ENCODE measurements at places on chromosomes 7 and 10.

GRCh38 chr7:140540136-140540777 lies 61.0 kb upstream of the MKRN1 start:
- no peak for DNase-seq

DNA sequence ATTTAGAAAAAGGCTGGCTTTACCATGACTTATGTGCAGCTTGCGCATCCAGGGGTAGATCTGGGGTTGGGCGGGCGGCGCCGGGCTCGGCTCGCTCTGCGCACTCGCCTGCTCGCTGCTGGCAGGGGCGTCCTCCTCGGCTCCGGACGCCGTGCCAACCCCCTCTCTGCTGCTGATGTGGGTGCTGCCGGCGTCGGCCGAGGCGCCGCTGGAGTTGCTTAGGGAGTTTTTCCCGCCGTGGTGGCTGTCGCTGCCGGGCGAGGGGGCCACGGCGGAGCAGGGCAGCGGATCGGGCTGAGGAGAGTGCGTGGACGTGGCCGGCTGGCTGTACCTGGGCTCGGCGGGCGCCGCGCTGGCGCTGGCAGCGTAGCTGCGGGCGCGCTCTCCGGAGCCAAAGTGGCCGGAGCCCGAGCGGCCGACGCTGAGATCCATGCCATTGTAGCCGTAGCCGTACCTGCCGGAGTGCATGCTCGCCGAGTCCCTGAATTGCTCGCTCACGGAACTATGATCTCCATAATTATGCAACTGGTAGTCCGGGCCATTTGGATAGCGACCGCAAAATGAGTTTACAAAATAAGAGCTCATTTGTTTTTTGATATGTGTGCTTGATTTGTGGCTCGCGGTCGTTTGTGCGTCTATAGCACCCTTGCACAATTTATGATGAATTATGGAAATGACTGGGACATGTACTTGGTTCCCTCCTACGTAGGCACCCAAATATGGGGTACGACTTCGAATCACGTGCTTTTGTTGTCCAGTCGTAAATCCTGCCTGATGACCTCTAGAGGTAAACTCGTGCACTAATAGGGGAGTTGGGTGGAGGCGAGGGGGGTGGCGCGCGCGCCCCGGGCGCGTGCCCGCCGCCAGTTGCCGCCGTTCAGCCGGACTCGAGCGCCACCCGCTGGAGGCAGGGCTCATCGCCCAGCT lies at the start of gene HOXA5:
Gene HOXA5 (minus strand): TSS at position 659 of the 927 bp plus-strand sequence. CDS start 74 bp downstream, at position 585.
- no peak for DNase-seq

DNA sequence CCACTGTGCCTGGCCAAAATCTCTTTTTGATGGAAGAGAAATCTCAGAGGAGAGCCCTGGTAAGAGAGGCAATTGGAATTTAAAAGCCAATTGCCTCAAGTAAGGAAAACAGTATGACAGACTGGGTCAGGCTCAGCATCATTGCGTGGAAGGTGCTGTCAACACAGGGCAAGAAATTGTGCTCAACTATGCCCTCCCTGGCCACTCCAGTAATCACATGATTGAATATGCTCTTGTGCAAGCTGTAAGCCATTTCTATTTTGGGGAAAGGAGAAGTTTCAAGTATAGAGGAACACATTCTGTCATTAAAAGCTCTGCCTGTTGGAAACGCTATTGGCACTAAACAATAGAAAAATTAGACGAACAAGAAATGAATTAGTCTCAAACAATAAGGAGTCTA lies 1127.7 kb downstream of the REEP3 start:
- no peak for DNase-seq

DNA sequence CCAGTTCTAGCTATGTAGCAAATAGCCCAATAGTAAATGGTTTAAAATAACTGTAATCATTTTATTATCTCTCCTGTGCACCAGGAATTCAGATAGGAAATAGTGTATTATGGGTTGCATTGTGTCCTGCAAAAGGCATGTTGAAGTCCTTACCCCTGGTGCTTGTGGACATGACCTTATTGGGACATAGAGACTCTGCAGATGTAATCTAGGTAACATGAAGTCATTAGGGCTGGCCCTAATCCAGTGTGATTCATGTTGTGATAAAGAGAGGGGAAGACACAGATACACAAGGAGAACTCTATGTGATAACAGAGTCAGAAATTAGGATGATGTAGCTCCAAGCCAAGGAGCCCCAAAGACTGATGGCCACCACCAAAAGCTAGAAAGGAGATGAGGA lies 462.8 kb downstream of the GALNT17 start:
- DNase-seq, result no peak

DNA sequence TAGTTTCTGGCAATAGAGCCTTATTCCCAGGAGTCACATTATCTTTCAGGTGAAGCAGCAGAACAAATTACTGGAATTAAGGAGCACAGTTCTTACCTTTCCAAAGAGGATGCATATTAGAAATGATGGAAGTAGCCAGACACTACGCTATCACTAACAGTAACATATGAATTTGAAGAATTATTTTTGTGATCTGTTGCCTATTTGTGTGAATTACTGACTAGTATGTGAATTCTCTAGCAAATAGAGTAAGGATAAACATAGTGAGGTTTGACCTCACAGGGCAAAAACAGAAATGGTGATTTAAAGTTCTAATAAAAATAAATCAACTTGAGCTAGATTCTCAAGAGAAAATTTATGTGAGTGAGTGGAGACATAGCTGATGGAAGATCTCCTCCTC lies 1299.3 kb downstream of the XPNPEP1 start:
- no peak for DNase-seq

DNA sequence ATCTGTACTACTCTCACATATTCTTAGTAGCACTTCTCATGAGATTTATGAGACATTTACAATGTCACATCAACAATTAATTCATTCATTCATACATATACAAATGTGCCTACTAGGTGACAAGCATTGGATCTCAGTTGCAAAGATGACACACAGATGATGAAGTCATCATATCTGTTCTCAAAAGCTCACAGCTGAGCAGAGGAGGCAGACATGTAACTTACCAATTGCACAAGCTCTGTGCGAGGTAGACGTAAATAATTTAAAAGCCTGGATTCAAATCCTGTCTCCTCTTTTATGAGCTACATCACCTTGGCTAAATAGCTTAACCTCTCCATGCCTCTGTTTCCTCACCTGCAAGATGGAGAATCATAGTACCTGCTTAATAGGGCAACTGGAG lies 109.4 kb upstream of the FAM133B start:
- DNase-seq, result no peak

DNA sequence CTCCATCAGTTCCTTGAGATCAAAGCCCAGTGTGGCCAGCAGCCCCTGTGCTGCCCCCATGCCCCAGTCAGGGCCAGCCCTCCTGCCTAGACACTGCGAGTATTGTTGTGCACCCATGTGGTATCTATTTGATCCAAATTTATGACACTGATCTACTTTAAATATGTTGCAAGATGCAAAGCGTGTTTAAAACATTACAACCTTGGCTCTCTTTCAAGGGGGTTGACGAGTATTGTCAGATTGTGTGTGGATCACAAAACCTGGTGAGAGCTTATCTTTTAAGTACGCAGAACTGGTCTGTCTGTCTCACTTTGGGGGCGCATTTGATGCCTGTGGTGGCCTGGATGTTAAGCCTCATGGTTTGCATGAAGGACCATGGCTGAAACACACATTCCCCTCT lies 108.9 kb downstream of the COL13A1 start:
- DNase-seq, result no peak

GRCh38 chr10:72257051-72257892 lies 16.5 kb upstream of the DDIT4 start:
- no peak for DNase-seq

GRCh38 chr7:100469227-100470044 lies 5.4 kb upstream of the SPACDR start:
- DNase-seq, result peak; percentile 53

GRCh38 chr10:124911124-124912067 lies 30.5 kb upstream of the ZRANB1 start:
- no peak for DNase-seq

- DNase-seq, result no peak
Measured at GRCh38 chr7:82173400-82174021, 270.1 kb downstream of the CACNA2D1 start.

GRCh38 chr7:122412441-122412840 lies 107.9 kb upstream of the FEZF1 start:
- DNase-seq, result no peak

DNA sequence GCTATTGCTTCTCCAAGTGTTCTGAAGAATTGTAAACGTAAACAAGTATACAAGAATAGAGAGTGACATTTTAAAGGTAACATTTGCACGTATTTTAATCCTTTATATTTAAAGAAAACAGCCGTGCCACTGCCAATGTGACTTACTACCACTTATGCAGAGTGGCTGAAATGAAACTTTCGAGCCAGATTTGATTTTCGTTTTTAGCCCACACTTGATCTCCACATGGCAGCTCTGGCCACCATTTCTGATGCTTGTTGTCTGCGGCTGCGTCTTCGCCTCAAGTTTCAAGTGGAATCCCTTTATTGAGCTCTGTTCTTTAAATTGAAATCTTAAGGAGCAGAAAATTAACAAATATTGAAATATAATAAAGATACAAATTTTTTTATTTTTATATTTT lies 70.0 kb downstream of the ELAPOR2 start:
- no peak for DNase-seq

DNA sequence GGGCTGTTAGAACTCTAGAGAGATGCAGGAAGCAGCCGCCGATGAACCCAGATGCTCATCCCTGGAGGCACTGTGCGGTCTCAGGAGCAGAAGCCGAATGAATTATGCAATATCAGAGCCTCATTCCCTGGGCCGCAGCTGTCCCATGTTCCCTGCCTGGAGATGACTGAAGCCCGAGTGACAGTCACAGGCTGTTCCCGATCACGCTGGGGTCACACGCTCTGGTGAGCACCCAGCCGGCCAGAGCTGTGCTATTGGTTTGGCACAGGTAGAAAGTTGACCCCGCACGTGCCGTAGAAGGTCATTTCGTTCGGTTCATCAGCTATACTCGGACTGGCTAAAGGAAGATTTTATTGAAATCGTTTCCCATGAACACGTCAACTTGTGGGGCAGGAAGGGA lies 140.5 kb upstream of the SH2B2 start:
- DNase-seq, result no peak

DNA sequence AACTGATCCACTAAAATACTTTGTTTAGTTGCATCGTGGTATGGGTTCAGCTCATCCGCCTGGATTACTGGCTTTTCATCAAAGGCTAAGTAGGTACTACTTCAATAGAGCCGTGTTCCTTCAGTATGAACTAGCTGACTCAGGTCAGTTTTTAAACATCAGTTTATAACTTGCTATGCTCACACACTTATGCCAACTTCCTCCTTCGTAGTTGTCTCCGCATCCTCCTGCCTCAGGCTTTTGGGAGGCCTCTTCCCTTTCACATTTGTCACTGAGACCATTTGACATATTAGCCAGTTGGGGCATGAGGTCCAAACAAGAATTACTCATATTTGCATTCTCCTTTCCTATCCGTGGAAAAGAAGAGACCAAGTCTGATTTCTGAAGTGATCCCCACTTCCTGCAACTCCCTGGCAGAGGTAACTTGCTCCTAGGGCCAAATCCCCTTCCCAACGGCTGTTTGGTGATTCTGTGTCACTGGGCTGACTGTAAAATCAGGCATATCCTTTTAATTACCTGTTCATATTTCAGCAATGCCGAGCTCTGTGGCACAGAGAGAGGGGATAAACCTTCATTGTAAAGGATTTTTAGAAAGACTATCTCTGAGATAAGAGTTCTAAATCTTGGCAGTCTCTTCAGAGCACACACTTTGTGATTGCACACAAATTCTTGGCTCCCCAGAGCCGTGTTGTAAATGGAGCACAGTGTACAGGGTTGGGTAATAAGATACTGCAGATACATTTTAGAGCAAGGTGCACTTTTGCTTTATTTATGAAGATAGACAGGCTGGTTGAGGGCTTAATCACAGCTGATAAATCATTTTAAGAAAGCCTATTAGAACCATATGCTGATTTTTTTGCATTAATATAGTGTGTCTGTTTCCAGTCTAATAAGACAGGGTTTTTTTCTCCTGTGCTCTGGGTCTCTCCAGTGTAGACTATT lies 108.0 kb downstream of the CREB5 start:
- DNase-seq, result no peak

DNA sequence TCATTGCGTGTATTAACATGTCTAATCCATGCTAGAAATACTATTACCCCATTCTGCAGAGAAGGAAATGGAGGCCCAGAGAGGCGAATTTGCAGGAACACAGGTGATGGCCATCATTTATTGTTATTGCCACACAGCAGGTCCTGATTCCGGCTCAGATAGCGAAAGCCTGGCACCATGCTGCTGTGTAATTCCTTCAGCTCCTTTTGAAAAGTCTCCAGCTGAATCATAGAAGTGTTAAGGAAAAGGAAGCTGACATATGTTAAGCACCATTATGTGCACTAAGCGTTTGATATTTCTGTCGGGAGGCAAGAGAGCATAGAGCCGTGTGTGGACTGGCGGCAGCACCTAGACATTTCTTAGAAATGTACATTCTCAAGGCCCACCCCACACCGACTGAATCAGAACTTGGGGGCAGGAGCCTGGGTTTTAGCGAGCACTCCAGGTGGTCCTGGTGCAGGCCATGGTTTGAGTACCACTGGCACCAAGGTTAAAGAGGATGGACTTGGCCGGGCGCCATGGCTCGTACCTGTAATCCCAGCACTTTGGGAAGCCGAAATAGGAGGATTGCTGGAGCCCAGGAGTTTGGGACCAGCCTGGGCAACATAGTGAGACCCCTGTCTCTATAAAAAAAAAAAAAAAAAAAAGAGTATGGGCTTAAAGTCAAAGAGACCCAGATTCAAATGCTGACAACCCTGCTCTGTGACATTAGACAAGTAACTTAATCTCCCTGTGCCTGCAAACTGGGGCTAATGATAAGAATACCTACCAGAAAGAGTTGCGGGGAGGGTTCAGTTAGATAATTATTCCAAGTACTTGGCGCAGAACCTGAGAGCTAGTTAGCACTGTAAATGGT lies 52.2 kb downstream of the UNC5B start:
- no peak for DNase-seq

DNA sequence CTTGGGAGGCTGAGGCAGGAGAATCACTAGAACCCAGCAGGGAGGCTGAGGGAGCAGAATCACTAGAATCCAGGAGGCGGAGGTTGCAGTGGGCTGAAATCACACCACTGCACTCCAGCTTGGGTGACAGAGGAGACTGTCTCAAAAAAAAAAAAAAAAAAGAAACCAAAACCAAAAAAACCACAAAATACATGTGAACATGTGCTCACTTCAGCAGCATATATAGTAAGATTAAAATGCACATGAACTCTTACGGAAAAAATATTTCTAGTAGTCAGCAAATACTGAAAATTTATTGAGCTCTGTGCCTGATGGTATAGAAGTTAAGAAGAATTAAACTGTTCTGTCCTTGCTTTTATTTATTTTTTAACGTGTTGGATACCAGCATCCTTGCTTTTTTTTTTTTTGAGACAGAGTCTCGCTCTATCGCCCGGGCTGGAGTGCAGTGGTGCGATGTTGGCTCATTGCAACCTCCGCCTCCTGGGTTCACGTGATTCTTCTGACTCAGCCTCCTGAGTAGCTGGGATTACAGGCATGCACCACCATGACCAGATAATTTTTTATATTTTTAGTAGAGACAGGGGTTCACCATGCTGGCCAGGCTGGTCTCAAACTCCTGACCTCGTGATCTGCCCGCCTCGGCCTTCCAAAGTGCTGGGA lies 9.6 kb upstream of the ZNF487 start:
- DNase-seq, result no peak

GRCh38 chr7:82156893-82157292 lies 286.7 kb downstream of the CACNA2D1 start:
- DNase-seq, result no peak

GRCh38 chr10:35650894-35651293 lies 8.8 kb upstream of the FZD8 start:
- DNase-seq, result no peak

Measured in activated CD8-positive, alpha-beta memory T cell treated with anti-CD3 and anti-CD28 coated beads for 48 hours (primary cell).